ENCODE measurements at places on chromosomes 12 and 14.

- no peak for DNase-seq
These were observed 8.2 kb upstream of the C14orf93 start for GRCh38 chr14:23018107-23018506.

DNA sequence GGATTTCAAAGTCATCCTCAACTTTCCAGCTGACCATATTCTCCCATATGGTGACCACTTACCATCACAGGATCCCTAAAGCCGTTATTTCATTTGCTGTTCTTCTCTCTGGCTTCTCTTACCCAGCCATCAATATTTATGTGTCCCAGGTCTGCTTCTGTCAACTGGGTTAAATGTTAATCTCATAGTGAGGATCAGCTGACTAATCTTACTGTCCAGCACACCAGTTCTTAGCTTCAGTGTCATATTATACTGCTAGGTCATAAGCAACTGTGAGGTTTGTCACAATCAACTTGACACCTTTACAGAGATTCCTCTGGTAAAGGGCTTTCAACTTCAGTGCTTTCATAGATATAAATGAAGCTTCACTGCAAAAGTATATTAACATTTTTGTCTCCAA is 294.4 kb downstream of the DIO2 start:
- no peak for DNase-seq

DNA sequence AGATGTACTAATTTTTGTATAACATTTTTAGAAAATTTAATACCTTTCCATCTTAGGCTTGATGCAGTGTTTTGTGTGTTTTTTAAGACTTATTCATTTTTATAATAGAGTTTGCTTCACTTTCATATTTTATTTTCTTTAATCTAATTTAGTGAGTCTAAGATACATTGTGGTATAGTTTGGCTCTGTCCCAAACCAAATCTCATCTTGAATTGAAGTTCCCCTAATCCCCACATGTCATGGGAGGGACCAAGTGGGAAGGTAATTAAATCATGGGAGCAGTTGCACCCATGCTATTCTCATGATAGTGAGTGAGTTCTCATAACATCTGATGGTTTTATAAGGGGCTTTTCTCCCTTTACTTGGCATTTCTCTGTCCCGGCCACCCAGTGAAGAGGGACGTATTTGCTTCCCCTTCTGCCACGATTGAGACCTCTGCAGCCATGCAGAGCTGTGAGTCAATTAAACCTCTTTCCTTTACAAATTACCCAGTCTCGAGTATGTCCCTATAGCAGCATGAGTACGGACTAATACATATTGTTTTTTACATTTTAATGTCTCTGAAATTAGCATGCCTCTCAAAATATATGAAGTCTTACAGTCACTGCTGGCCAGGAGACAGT is 34.9 kb downstream of the GABARAPL1 start:
- no peak for DNase-seq

DNA sequence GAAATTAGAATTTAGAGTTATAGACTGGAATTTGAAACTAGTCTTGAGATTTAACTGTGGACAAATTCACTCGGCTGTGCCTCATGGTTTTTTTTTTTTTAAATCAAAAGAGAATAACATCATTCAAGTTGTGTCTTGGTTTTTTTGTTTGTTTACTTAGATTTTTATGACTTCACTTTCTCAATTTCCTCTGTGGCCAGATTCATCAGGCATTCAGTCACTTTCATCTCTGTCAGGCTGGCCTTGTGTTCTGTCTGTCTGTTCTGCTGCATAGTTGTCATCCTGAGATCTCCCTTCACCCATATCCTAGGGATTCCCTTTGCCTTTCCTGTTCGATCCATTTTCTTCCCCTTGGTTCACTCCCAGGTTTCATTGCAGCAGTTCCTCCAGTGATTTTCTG is 10.0 kb downstream of the MARK3 start:
- DNase-seq = no peak

GRCh38 chr12:8644345-8645248 is 18.0 kb downstream of the MFAP5 start:
- no peak for DNase-seq

- no peak for DNase-seq
These were observed 260.9 kb downstream of the DUSP6 start for GRCh38 chr12:89091293-89091841.

Measured in liver (tissue), 10 donors.